ENCODE measurements at places on chromosomes 7 and 10. TPM values are rescaled to one million over a fixed set of nuclear protein-coding genes. Genes with fewer than 3 reads are reported as not detected.

Gene PTPN20
- total RNA-seq = 3.9 TPM

Gene NEUROD6
- total RNA-seq = not detected

Gene NXPH1
- not detected for total RNA-seq

Gene PWWP2B
- 18.4 TPM for total RNA-seq

Gene IFIT2
- 1.9 TPM for total RNA-seq

Gene PDZD8
- total RNA-seq = 33.1 TPM

Gene CUZD1
- total RNA-seq = 1.3 TPM

Gene SLC29A4
- 15.6 TPM for total RNA-seq

Gene SMNDC1
- 49.1 TPM for total RNA-seq

Gene SFRP5
- total RNA-seq = 2.5 TPM

Gene MPP7
- total RNA-seq = 0.11 TPM

Gene MEPCE
- total RNA-seq = 41.0 TPM

Gene TEX36
- not detected for total RNA-seq

Gene OPN4
- not detected for total RNA-seq

Gene FAM25A
- total RNA-seq = not detected

Gene RAMP3
- not detected for total RNA-seq

Gene AFAP1L2
- 24.0 TPM for total RNA-seq

Gene VAX1
- total RNA-seq = 1.2 TPM

Gene CAMK2B
- 0.49 TPM for total RNA-seq

Gene SUPV3L1
- total RNA-seq = 30.0 TPM

Gene CUBN
- 0.06 TPM for total RNA-seq

Gene AEBP1
- total RNA-seq = not detected

Gene NAT16
- total RNA-seq = 0.19 TPM

Gene CADPS2
- total RNA-seq = 0.03 TPM

Gene PRSS2
- not detected for total RNA-seq

Gene PLCE1
- total RNA-seq = 8.8 TPM

Gene OIT3
- total RNA-seq = 0.06 TPM

Gene C10orf90
- 2.7 TPM for total RNA-seq

Gene BBIP1
- 30.7 TPM for total RNA-seq

Gene FEZF1
- total RNA-seq = not detected

Gene TMEM213
- total RNA-seq = not detected

Gene LOXL4
- total RNA-seq = 1.4 TPM

Gene APBB1IP
- 5.2 TPM for total RNA-seq

Gene PDGFA
- 35.9 TPM for total RNA-seq

Gene CYP17A1
- total RNA-seq = not detected

Gene CALHM3
- 0.35 TPM for total RNA-seq

Gene BCL7B
- total RNA-seq = 67.7 TPM

Gene ZNF800
- total RNA-seq = 13.3 TPM

Gene CRYGN
- total RNA-seq = not detected

Gene CHCHD2
- total RNA-seq = 695 TPM

Gene URGCP
- 25.9 TPM for total RNA-seq

Gene MET
- 72.0 TPM for total RNA-seq

Gene PSTK
- 4.2 TPM for total RNA-seq

Gene C10orf62
- total RNA-seq = 0.08 TPM

Gene ITGB8
- 1.4 TPM for total RNA-seq

Gene HOXA7
- 5.2 TPM for total RNA-seq

Gene SAP25
- 0.44 TPM for total RNA-seq

Gene SPOCK2
- total RNA-seq = 0.29 TPM

Gene SLC18A3
- not detected for total RNA-seq

Gene DPP6
- total RNA-seq = not detected

Gene GARIN1A
- 0.67 TPM for total RNA-seq

Gene EPO
- not detected for total RNA-seq

Gene ABCC2
- total RNA-seq = 103 TPM

Gene LEP
- not detected for total RNA-seq

Gene JCAD
- 22.0 TPM for total RNA-seq

Gene CTNNA3
- not detected for total RNA-seq
